CD8-positive, alpha-beta memory T cell (primary cell): ENCODE measurements at places on chromosomes 13 and 19. TPM values are rescaled to one million over a fixed set of nuclear protein-coding genes. Genes with fewer than 3 reads are reported as not detected.
A peak's percentile ranks its signal among the peaks of the same experiment; 100 is the strongest.

Gene CGB5
- total RNA-seq = not detected

Gene VASP
- 154 TPM for total RNA-seq

Gene KLK12
- total RNA-seq = not detected

Gene C19orf44
- 5.1 TPM for total RNA-seq

Gene PGLYRP1
- total RNA-seq = not detected

Gene SULT2B1
- not detected for total RNA-seq

- no peak for DNase-seq
- H3K4me3 ChIP-seq = no peak overlapping the region
- H3K36me3 ChIP-seq = peaks cover 22% of the 10 kb centered on the region
- no peaks in the 10 kb centered on the region for H3K27me3 ChIP-seq
Observed at GRCh38 chr19:49792829-49793560, 20.1 kb downstream of the FUZ start.

DNA sequence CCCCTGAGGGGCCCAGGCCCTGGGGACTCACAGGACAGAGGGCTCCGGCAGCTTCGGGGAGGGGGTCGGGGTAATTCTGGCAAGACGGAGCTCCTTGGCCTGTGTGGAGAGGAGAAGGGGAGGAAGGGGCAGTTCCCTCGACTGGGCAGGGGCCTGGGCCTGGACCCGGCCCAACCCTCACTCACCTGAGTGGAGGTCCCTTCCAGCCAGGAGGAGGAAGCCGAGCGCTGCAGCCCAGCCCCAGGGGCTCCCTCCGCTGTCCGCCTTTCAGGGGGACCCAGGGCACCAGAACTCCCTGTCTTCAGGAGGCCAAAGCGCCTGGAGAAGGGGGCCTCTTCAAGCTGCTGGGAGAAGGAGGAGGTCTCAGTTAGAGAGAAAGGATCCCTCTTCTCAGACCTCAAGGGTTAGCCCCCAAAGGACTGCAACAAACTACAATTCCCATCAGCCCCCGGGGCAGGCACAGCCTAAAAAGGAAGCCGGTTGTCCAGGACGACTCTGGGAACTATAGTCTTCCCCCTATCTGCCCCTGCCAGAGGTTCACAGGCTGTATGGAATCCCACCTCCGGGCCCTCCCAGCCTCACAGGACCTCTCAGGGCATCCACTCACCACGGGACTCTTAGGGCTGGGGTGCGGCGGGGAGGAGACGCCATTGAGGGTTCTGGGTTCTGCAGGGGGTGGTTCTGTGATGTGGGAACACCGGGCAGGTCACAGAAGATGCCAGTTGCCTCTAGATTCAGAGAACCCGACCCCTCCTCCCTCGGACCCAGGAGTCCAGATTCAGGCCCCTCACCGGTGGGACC lies 19.8 kb downstream of the EPS8L1 start:
- no peaks in the 10 kb centered on the region for H3K4me1 ChIP-seq
- H3K36me3 ChIP-seq = peaks cover 8% of the 10 kb centered on the region
- no peak overlapping the region for H3K27ac ChIP-seq
- H3K4me3 ChIP-seq = no peak overlapping the region
- H3K27me3 ChIP-seq = no peaks in the 10 kb centered on the region

DNA sequence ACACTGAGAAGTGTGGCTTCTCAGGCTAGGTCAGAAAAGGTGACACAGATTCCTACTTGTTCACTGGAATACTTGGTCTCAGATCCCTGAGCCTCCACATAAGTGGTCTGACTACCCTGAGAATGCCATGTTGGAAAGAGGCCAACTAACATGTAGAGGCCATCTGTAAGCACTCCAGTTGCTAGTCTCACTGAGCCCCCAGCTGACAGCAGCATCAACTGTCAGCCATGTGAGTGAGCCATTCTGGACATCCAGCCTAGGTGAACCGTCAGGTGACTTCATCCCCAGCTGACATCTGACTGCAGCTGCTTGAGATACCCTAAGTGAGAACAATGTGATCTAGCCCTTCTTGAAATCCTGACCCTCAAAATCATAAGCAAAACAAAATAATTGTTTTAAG lies 18.1 kb upstream of the ARL11 start:
- no peak for DNase-seq
- no peaks in the 10 kb centered on the region for H3K4me1 ChIP-seq
- H3K4me3 ChIP-seq = no peak overlapping the region
- no peak overlapping the region for H3K27ac ChIP-seq
- no peaks in the 10 kb centered on the region for H3K27me3 ChIP-seq

DNA sequence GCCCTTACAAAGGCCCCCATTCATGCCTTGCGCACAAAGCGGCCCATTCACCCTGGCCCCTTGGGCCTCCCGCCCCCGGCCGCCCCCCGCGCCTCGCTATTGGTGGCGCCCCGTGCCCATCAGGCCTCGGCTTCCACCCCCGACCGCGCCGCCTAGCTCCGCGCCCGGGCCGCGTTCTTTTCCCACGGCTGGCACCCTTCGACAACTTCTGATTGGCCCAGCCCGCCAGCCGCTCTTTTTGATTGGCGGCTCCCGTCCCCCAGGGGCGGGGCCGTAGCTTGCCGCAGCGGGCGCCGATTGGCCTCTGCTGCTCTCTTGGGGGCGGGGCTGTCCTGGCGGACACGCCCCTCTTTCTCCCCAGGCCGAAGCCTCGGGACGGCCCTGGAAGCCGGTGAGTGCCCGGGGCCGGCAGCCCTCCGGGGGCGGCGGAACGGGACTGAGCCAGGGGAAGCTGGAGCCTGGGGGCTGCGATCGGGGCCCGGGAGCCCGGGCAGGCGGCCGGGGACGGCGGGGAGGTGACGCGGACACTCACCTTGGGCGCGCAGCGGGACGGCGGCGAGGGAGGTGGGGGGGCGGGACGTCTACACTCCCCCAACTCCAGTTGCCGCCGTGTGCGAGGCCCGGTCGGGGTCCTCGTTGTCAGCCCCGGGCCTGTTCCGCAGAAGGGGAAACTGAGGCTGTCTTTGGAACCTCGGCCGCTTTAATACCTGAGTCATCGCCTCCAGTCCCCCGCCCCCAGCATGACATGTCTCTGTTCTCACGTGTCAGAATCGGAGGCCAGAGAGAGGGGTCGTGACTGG lies at the start of gene MYH14:
Gene MYH14, plus strand, starts transcription at position 342 of the 800 bp plus-strand sequence. CDS start 6,744 bp downstream, outside the sequence.
- H3K27ac ChIP-seq = no peak within 1 kb of the TSS
- H3K27me3 ChIP-seq = peaks cover 10% of the 10 kb centered on the region
- H3K4me1 ChIP-seq = no peaks in the 10 kb centered on the region
- no peaks in the 10 kb centered on the region for H3K36me3 ChIP-seq
- no peak within 1 kb of the TSS for H3K4me3 ChIP-seq

DNA sequence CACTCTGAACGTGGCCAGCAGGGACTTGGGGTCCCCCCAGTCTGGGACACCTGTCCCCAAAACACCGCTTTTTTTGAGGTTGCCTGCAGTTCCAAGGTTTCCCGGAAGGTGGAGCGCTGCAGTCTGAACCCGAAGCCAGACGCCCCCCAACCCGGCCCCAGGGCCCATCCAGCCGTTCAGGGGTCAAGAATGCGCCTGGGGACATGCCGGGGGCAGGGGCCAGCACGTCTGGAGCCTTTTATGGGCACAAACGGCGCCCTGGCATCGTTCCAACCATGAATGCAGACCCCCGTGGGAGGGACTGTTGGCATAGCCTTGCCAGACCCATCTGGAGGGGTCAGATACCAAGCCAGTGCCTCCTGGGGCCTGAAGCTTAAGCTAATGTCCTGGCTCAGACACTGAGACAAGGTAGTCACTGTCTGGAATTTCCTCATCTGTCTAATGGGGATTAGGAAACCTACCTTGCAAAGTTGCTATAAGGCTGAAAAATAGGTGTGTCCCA lies 6.9 kb downstream of the S1PR5 start:
- H3K4me1 ChIP-seq = peaks cover 29% of the 10 kb centered on the region
- no peaks in the 10 kb centered on the region for H3K36me3 ChIP-seq
- DNase-seq = peak; percentile 60
- no peak overlapping the region for H3K4me3 ChIP-seq
- H3K27me3 ChIP-seq = peaks cover 14% of the 10 kb centered on the region

GRCh38 chr19:38032951-38033350 lies 125.9 kb downstream of the SIPA1L3 start:
- no peak overlapping the region for H3K4me3 ChIP-seq
- DNase-seq = no peak
- no peaks in the 10 kb centered on the region for H3K36me3 ChIP-seq
- no peaks in the 10 kb centered on the region for H3K27me3 ChIP-seq

GRCh38 chr13:90686442-90686841 lies 661.0 kb upstream of the MIR17HG start:
- no peak overlapping the region for H3K4me3 ChIP-seq
- H3K27ac ChIP-seq = no peak overlapping the region
- no peaks in the 10 kb centered on the region for H3K27me3 ChIP-seq
- DNase-seq = no peak

GRCh38 chr13:97781891-97782305 lies 171.6 kb upstream of the IPO5 start:
- no peak for DNase-seq
- no peaks in the 10 kb centered on the region for H3K36me3 ChIP-seq
- no peak overlapping the region for H3K27ac ChIP-seq
- no peak overlapping the region for H3K4me3 ChIP-seq
- H3K4me1 ChIP-seq = no peaks in the 10 kb centered on the region
- H3K27me3 ChIP-seq = no peaks in the 10 kb centered on the region

DNA sequence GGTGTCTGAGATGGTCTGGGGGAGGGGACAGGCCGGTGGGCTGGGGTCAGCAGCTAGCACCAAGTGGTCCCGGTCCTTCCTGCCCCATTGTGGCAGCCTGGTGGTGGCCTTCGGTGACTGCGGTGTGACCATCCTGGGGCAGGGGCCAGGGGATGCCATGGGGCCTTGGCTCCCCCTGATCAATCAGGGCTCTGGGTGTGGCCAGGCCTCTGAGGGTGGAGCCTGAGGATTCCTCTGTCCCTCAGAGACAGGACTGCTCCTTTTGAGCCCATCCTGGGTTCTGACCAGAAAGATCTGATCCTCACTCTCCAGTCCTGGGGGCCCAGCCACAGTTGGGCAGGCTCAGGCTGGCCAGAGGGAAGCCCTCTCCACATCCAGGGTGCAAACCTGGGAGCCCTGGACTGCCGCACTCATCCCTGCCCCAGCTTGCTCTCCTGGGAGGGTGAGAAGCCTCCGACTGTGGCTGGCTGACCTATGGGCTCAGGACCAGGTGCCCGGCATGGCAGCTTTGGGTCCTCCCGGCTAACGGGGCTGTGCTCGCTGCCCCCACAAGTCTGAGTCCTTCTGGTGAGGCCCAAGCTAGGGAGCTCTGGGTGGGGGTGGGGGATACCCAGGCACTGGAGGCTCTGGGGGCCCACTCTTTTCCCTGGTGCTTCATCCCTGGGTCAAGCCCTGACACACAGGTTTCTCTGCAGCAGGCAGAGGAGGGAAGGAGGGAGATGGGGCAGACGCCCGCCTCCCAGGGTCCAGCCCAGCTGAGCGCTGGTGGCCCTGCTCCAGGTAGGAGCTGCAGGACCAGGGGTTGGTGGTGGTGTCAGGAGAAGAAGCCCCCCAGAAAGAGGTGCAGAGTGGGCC lies 59.5 kb downstream of the IER2 start:
- no peak overlapping the region for H3K27ac ChIP-seq
- DNase-seq = no peak
- H3K27me3 ChIP-seq = no peaks in the 10 kb centered on the region
- H3K4me1 ChIP-seq = no peaks in the 10 kb centered on the region
